ENCODE measurements at places on chromosomes 2 and 18.

DNA sequence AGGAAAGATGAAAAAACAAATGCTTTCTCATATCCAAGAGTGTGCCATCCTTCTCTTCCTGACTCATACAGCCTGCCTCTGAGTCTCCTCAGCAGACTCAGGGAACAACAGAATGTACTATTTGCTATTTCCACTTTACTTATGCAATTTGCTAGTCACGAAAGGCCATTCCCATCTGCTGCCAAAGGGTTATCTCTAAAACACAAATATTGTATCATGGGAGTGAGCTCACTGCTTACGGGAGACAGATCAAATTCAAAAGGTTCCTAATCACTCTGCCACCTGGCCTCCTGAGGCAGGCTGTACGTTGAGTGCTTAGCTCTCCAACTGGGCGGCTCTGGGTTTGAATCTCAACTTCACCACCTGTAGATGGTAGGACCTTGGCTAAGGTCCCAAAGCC is 92.0 kb downstream of the GAREM1 start:
- DNase-seq, result no peak

DNA sequence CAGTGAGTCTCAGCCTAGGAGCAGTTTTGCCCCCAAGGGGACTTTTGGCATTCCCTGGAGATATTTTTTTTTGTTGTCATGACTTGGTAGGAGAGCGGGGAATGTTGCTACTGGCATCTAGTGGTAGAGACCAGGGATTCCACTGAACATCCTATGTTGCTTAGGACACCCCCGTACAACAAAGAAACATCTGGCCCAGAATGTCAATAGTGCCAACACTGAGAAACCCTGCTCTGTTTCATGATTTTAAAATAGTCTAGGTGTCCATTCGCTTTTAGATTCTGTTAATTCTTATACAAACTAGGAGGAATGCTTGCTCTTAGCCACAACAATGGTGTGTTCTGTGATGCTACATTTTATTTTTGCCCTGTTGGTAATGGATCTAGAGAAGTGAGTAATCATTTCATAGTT is 225.8 kb upstream of the SIX3 start:
- DNase-seq, result no peak

DNA sequence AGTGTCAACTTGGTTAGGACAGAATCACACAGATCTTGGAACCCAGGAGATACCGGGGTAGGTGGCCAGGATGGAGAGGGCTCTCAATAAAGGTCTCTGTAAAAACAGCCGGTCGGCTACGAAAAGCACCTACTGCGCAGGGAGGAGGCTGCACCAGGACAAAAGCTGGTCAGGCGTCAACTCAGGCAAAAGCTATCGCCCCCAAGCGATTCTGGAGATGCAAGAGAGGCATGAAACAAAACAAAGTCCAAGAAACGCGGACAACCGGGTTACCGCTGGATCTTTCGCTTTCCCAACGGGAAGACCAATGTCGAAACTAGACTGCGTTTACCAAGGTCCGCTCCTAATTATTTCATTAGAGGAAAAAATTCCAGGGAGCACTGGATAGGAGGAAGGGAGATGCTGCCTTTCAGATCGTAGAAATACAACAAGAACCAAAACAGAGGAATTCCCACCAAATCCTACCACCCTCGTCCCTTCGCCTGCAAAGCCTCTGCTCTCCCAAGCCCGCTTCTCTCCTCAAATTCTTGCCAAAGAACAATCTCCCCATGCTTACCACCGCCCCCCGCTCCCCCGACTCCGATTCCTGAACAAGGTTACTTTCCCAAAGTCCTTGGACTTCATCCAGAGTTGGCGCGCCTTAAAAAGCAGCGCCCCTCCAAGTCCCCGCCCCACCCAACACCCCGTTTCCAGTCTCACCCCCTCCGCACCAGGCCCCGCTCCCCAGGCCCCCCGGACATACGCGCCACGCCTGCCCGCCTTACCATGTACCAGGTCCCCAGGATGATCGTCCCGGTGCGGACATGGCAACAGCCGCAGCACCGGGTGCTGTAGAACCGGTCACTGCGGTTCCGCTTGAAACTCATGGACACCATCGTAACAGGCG is 539 bp downstream of the LAPTM4A start:
- no peak for DNase-seq

DNA sequence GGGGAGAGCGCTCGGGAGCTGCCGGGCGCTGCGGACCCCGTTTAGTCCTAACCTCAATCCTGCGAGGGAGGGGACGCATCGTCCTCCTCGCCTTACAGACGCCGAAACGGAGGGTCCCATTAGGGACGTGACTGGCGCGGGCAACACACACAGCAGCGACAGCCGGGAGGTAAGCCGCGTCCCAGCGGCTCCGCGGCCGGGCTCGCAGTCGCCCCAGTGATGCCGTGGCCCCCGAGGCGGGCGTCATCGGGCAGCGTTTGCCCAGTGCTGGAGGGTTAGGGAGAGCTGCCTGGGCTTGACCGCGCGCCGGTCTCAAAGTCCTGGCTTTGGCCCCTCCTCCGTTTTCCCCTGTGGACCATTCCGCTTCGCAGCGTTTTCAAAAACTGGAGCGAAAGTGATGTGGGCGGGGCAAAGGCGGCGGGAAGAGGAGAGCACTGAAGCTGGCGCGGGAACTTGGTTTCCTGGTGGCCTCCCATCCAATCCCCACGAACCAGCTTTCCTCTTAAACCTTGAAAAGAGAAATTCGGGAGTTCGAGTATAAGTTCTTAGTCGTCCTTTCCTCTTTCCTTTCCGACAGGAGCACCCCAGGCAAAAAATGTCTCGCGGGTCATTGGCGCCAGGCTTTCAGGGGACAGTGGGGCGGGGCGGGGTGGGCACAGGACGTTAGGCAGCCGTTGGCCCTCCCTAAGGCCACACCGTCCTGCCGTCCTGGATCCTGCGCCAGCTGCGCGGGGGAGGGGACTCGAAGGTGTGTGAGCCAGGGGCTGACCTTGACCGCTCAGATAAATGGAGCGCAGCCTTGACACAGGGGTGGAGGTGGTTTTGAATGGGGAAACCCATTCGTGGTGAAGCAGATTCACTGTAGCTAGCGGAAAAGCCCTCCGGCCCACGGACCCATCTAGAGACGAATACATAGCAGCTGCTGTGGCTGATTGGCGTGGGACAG is 821 bp downstream of the TYMS start:
- DNase-seq, result no peak

GRCh38 chr2:156311976-156312375 is 20.5 kb downstream of the NR4A2 start:
- DNase-seq, result no peak

- no peak for DNase-seq
Observed at GRCh38 chr2:68411397-68412126, 46.5 kb downstream of the PLEK start.

DNA sequence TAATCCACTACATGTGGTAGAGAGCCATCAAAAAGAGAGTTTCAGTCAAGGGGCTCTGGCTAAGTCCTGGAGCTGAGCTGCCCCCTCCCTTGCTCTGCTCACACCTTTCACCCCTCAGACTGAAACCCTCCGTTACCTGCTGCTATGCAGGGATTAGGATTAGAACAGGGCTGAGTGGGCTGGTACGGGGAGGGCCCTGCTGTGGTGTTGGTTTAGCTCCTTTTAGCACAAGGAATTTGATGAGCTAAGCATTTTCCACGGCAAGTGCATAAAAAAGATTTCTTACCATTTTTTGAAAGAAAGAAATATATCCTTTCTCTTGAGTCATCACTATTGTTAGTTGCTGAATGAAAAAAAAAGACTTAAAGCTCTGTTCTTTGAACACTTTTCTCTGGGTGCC is 46.3 kb downstream of the TCF7L1 start:
- DNase-seq, result no peak

DNA sequence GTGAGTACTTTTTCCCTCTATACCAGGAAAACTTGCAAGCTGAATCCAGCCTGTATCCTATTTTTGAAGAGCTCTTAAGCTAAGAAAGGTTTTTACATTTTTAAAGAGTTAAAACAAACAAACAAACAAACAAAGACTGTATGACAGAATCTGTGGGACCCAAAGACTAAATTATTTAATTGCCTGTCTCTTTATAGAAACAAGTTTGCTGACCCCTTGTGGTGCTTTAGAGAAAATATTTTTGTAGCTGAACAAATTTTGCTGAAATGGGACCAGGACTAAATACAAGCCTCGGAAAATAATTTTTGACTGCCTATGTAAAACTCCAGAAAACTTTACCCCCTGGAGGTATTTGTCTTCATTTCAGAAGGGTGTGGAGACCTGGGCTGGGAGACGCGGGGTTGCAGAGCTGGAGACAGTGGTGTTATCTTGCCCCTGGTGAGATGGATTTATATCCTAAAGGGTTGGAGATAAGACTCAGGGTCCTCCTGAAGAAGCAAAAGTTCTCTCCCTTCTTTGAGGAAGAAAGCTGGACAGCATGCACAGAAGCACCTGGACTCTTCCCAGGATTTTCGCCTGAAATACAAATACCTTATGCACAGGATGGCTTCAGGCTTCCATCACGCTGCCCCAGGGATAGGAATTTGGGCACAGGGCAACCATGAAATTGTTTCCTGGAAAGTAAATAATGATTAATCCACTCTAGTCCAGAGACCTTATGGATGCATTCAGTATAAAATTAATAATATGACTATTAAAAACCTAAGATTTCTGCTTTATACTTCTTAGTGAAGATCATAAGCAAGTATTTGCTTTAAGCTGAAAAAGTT is 54.3 kb downstream of the TMX3 start:
- DNase-seq, result no peak

DNA sequence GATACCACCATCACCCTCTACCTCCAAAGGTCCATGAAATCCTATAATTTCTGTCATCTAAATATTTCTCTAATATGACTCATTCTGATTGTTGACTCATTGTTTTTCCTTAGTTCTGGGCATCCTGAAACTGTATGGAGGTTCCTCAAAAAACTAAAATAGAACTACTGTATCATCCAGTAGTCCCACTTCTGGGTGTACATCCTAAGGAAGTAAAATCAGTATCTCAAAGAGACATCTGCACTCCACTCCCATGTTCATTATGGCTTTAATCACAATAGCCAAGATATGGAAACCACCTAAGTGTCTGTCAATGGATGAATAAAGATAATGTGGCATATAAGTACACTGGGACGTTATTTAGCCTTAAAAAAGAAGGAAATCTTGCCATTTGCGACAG is 125.8 kb upstream of the MYO3B start:
- no peak for DNase-seq

DNA sequence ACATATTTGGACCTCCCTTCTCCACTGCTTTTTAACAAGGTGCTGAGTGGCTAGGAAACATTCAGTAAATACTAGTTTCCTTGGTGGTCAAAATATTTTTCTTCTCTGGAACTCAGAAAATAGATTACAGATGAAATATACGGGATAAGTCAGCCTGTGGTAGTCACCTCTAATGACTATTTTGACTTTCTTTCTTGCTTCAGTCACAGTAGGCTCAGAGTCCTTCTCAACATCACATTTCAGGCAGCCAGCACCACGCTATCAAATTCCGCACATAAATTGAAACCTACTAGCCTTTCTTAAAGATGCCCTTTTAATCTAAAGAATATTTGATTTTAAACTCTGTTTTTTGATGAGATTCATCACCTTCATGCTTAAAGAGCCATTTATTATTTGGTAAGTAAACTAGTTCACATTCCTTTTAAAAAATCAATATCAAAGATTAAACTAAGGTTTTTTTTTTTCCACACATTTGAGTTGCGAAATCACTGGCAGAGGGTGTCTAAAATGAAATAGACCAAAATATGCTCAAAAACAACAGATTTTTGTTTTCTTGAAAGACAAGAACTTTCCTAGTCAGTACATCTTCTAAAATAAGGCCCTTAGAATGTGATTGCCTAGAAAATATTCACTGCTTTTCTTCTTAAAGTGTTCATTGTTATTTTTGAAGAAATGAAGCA is 181.5 kb downstream of the NRXN1 start:
- no peak for DNase-seq

- no peak for DNase-seq
Observed at GRCh38 chr2:228094377-228094921, 87.0 kb downstream of the SPHKAP start.

DNA sequence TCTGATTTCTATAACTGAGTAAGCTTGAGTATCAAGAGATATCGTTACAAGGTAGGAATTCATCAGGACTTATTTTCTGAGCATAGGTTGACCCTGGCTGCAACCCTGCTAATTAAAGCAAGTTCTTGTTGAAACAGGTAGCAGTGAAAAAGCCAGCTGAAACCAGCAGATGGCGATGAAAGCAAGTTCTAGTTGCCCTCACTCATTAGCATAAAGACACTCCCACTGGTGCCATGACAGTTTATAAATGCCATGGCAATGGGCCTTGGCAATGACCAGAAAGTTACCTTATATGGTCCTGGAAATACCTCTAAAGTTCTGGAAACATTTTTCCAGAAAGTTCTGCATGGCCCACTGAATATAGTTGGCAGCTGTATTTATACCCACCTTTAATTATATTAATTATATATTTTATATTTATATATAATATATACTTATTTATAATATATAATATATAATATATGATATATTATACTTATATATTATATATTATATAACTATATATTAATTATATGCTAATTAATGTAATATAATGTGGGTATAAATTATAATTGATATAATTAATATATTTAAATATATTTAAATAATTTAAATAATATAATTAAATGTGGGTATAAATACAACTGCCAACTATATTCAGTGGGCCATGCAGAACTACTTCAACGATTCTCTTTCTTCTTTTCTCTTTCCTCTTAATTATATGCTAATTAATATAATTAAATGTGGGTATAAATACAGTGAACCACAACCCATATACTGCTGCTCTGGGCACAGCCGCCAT is 188.0 kb downstream of the CDH7 start:
- no peak for DNase-seq

GRCh38 chr2:239467281-239467955 is 66.6 kb upstream of the HDAC4 start:
- no peak for DNase-seq

DNA sequence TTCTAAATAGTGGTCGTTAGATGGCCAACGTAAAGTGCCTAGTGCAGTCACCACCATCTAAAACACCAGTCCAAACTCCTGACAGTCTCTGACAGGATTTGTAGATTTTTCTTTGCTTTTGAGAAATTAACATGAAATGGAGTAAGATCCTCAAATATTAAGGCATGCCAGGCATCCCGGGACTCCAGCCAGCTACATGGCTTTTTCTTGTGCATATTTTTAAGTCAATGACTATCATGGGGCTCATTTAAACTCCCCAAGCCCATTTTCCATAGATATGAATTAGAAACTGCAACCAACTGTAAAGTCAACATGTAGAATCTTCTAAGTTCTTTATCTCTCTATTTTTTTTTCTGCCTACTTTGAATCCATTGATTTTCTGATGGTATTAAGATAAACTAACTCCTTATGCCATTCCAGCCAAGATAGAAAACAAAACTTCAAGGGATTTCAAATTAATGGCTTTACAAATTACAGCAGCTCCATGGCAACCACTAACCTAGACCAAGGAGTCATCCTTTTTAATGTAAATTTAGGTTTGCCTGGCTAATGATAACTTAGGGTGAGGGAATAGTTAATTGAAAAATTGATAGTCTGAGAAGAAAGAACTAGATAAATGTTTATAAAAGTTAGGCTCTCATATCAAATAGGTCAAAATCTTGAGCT is 764.1 kb upstream of the NXPH2 start:
- DNase-seq, result no peak

- no peak for DNase-seq
Observed at GRCh38 chr18:72742002-72742401, 125.8 kb downstream of the NETO1 start.
